ENCODE measurements at places on chromosomes 2 and 18.

GRCh38 chr2:85605406-85606115, 3.1 kb upstream of the TMEM150A start:
- DNase-seq, result no peak

GRCh38 chr2:76678383-76679024, 843.7 kb downstream of the LRRTM4 start:
- no peak for DNase-seq

- DNase-seq, result no peak
Measured at GRCh38 chr2:216970359-216970915, 110.6 kb upstream of the TNP1 start.

DNA sequence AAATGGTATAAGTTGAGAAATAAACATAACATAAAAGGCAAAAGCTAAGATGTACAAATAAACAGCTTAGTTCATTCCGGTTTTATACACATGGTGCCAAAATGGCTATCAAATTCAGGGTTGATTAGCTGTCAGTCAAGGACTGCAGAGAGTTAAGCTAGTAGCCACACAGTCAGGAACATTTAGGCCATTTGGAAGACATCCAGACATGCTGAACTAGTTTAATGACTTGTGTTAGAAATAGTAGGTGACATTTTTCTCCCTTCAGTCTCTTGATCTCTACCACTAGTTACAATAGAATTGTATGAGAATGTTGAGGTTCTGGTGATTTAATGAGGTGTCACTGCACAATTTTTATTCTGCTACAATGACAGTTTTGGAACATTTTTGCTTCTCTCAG, 394.4 kb upstream of the SPHKAP start:
- DNase-seq, result no peak

- DNase-seq, result no peak
Measured at GRCh38 chr2:20453087-20453486, 6.2 kb downstream of the RHOB start.
